ENCODE measurements at places on chromosomes 5 and 9.
A peak's percentile ranks its signal among the peaks of the same experiment; 100 is the strongest.

- peak; percentile 54 for DNase-seq
These were observed 17.9 kb downstream of the TMEM245 start for GRCh38 chr9:109101810-109102209.

- DNase-seq: no peak
These were observed 181.9 kb downstream of the TMEM232 start for GRCh38 chr5:110544603-110545002.

- no peak for DNase-seq
These were observed 147.2 kb downstream of the PDE4D start for GRCh38 chr5:59746241-59746765.

- DNase-seq: no peak
These were observed 606.9 kb downstream of the EBF1 start for GRCh38 chr5:158492841-158493242.

- no peak for DNase-seq
These were observed 249.5 kb downstream of the MAN2A1 start for GRCh38 chr5:109939116-109939682.

GRCh38 chr9:127273326-127273725, 8.8 kb downstream of the GARNL3 start:
- DNase-seq: no peak

GRCh38 chr9:37126214-37126788, 5.9 kb downstream of the ZCCHC7 start:
- DNase-seq: no peak

- DNase-seq: no peak
These were observed 777.2 kb upstream of the DMAC1 start for GRCh38 chr9:8576741-8577140.

DNA sequence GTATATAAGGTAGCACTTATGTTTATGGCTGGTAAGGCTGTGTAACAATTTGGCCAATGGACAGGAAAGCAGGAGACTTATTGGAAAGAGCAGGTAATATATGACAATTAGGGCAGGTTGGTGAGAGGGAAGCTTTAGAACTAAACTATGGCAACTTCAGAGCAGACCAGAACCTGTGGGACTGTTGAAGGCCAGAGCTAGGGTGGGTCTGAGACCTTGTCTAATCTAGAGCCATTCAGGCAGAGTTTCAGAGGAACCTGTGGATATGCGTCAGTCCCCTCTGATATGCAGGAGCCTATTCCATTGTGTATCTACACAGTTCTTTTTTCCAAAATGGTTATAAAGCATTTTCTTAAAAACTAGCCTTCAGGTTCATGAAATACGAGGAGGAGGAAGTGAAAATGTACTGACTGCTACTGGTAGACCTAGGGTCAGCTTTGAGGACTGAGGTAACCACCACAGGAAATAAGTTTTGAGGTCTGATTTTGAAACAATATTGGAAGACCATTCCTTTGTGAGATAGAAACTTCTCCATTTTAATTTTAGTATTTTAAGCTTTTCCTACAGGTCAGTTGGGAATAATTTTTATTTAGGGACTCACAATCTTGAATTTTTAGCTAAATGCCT, 37.6 kb downstream of the ELL2 start:
- DNase-seq: no peak

GRCh38 chr5:149563466-149563865, 12.2 kb upstream of the CSNK1A1 start:
- DNase-seq: no peak

DNA sequence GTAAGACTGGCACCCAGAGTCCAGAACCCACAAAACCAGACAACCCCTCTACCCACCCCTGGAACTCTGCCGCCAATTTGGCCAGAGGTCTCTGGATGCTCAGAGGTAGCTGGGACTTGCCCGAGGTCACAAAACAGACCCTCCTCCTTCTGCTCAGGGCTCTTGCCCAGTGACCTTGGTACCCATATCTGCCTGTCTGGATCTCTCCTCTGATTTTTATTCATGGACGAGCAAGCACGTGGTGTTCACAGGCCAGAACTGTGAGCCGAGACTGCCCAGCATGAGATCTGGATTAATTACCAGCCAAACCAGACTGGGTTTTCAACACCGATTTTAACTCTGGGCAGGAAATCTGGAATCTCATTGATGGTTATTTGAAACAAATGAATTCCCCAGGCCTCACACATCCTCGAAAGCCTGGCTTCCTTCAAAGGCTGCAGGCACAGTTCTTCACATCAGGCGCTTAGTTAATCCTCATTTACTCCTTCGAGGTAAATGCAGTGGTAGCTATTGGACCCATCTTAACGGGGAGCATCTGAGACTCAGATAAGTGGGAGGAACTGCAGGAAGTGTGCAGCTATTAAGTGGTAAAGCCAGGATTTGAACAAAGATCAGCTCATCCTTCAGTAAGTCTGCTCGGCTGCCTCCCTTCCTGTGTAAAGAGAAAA, 21.4 kb downstream of the COL27A1 start:
- no peak for DNase-seq

- no peak for DNase-seq
These were observed 31.3 kb upstream of the GRIA1 start for GRCh38 chr5:153459051-153459743.

- no peak for DNase-seq
These were observed 11.6 kb upstream of the FAM169A start for GRCh38 chr5:74877624-74878304.

- no peak for DNase-seq
These were observed 32.8 kb downstream of the PCDH1 start for GRCh38 chr5:141845371-141845851.

DNA sequence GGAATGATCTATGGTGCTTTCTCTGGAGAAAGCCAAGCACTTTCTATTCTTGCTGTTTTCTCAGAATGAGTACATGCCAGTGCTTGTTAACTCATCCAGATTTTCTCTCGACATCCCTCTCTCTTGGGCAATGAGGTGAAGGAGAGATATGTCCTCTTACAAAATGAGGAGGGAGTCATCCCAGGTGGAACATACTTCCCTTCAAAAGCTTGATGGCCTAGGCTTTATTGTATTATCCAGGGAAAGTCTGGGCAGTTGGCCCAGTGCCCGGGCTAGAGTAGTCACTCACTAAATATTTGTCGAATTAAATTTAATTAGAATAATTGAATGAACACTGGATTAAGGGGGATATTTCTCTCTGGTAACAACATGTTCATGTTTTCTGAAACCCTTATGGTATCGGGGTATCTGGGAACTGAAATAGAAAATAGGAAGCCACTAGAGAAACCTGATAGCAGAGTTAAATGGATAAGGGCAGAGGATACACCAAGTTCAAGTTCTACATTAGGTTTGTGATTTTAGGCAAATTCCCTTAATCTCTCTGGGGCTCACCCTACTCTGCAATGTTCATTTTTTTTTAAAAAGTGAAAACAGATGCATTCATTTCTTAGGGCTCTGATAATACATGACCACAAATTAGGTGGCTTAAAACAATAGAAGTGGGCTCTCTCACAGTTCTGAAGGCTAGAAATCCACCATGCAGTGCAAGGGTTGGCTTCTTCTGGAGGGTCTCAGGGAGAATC, 99.6 kb downstream of the LIFR start:
- DNase-seq: no peak

DNA sequence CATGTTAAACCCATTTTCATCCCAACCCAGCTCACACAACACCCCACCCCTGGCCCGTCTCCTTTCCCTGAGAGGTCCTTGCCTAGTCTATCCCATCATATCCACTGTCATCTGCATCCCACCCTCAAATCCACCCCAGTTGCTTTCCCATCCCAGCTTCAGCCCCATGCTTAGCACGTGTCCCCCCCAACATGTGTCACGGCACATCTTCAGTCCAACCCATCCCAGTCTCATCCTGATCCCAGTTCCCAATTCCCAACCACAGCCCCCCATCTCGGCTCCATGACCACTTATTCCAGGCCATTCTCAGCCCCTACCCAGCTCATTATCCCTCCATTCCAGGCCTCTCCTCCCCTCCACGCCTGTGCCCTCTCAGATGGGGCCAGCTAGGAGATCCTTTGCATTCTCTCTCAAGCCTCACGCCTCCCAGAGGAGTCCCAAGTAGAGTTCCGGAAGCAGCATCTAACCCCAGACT, 605 bp upstream of the DBN1 start:
- no peak for DNase-seq

GRCh38 chr9:124262649-124262972, 4.9 kb downstream of the NEK6 start:
- DNase-seq: no peak

GRCh38 chr9:98047002-98047401, 9.5 kb upstream of the NANS start:
- no peak for DNase-seq

- DNase-seq: no peak
These were observed 43.1 kb downstream of the ELL2 start for GRCh38 chr5:95918421-95919006.

GRCh38 chr5:172569861-172570558, 71.1 kb upstream of the NEURL1B start:
- DNase-seq: no peak

GRCh38 chr5:113115061-113115460, 138.5 kb downstream of the DCP2 start:
- no peak for DNase-seq
